ENCODE measurements at places on chromosomes 7 and 10.

DNA sequence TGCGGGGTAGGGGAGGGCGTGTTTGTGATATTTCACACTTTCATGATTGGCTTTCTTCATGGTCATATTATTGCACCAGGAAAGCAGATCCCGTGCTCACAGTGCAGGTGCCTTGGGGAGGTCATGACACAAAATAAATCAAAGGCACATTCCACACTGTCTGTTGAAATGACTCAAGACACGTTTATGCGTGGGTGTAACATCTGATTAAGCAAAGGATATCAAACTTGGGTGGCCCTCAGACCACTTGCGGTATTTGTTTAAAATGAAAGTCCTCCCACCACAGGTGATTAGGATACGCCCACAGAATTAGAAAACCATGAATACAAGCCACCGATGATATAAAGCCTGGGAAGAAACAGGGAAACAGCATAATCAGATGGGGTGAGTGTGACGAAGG is 51.1 kb downstream of the SVIL start:
- DNase-seq = no peak

- DNase-seq = no peak
These were observed 14.5 kb downstream of the PSAP start for GRCh38 chr10:71836596-71836974.

- DNase-seq = no peak
These were observed 267.7 kb downstream of the ACTR3B start for GRCh38 chr7:153027210-153027609.

DNA sequence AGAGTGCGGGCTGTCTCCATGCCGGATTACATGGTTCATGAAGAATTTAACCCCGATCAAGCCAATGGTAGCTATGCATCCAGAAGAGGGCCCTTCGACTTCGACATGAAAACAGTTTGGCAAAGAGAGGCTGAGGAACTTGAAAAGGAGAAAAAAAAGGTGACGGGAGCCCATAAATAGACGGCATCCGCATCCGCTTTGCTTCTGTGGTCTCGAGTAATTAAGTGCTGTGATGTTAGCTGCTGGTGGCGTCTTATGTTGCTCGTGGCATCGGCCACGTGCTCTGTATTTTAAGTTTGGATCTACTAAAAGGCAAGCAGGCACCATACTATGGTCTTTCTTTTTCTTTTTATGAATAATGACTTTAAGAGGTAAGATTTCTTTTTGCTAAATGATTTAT is 11.1 kb downstream of the C7orf57 start:
- no peak for DNase-seq

GRCh38 chr7:16129431-16130110 is 291.8 kb downstream of the CRPPA start:
- no peak for DNase-seq

DNA sequence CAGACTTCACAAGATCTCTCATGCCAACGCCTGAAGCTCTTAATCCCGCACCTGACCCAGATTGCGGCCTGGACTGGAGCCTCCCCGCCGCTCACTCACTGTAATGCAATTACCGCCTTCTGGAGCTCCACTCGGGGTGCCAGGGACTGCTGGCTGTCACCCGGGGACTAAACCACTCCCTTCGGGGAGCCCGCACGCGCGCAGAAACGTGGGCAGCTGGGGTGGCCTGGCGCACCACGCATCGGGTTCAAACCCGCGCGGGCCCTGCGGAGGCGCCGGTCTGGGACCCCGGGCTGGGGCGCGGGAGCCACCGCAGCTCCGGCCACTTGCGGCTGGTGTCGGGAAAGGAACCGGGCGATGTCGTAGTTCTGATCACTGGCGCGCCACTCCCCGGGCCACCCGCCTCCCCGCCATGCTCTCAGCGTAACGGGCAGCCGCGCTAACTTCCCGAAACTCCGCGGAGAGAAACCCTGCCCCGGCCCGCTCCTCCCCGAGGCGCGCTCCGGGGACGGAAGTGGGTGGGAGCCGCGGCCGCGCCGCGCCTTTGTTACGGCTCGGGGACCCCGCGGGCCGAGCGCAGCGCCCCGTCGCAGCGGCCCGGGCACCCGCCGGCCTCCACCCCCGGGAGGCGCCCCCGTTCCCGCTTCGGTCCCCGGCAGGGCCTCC is 100.3 kb upstream of the SVIL start:
- DNase-seq = peak; percentile 31

DNA sequence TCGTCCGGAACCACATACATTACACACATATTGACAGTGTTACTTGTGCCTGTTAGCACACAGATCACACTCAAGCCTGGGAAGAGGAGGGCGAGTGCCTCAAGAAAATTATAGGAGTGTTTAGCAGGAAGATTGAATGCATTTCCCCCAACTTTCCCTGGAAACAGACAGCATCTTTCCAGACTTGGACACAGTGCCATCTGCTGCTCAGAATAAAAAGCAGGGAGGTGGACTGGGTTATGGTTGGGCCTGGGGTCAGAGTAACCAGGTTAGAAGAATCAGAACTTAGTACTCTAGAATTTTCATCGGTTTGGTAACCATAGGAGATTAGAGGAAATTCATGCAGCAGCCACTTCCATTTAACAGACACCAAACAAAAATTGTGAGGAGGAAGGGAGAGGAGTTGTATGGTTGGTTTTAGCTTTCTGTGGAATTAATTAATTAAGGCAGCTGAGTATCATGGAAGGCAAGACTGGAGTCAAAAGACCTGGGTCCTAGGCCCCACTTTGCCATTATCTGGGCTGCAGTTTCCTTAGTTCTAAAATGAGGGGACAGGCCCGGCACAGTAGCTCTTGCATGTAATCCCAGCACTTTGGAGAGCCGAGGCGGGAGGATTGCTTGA is 43.4 kb upstream of the OPTN start:
- DNase-seq = no peak

- DNase-seq = no peak
These were observed 11.2 kb downstream of the MXI1 start for GRCh38 chr10:110218632-110219031.

GRCh38 chr7:129525225-129525862 is 23.0 kb downstream of the SMKR1 start:
- DNase-seq = no peak

- DNase-seq = no peak
These were observed 86.7 kb upstream of the IL6 start for GRCh38 chr7:22640269-22640668.

GRCh38 chr10:102735065-102735562 is 8.6 kb upstream of the WBP1L start:
- no peak for DNase-seq

DNA sequence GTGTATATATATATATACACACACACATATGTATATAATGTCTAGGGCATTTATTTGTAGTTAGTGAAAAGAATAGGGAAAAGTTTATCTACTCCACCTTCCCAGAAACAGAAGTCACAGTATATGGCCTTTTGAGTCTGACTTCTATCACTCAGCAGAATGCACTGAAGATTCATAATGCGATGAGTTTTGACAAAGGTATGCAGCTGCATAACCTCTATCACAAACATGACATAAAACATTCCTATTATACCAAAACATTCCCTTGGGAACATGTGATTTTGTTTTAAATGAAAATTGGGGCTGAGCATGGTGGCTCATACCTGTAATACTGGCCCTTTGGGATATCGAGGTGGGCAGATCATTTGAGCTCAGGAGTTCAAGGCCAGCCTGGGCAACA is 137.3 kb upstream of the EEPD1 start:
- no peak for DNase-seq

- no peak for DNase-seq
These were observed 369.6 kb downstream of the TCERG1L start for GRCh38 chr10:130941886-130942285.

GRCh38 chr7:5383314-5384098 is 40.1 kb downstream of the TNRC18 start:
- no peak for DNase-seq

GRCh38 chr7:92835261-92835850 is 1.0 kb downstream of the CDK6 start:
- peak; percentile 19 for DNase-seq

GRCh38 chr7:28759475-28759971 is 198.6 kb downstream of the TRIL start:
- no peak for DNase-seq

DNA sequence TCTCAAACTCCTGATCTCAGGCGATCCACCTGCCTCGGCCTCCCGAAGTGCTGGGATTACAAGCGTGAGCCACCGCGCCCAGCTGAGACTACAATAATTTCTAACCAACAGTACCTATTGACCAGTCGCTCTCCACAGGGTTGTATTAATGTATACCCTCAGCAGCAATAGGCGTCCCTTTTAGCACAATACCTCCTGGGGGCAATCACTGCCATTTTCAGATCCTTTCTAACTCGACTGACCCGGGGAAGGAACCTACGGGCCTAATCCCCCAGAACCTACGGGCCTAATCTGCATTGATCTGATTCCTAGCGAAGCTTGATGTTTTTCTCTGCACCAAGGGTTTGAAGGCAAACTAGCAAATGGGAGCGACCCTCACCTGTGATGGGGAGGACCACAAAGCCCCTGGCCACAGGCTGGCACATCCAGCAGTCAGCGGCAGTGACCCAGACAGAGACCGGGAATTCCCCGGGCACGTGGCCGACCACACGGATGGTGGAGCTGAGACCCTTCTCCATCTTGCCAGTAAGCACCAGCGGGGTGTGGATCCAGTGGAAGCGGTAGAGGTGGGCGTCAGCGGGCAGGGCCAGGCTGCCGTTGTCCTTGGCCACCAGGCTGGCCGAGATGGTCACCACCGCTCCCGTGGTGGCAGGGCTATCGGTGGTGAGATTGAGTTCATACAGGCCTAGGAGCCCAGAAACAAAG is 6.9 kb downstream of the TMEM130 start:
- DNase-seq = no peak

- DNase-seq = no peak
These were observed 15.5 kb downstream of the MSRB2 start for GRCh38 chr10:23110722-23111516.

- DNase-seq = no peak
These were observed 31.4 kb upstream of the DLX6 start for GRCh38 chr7:96973986-96974385.

- DNase-seq = no peak
These were observed 504.1 kb downstream of the SDK1 start for GRCh38 chr7:3805151-3805550.

GRCh38 chr10:77887631-77888355 is 38.8 kb downstream of the DLG5 start:
- DNase-seq = no peak

GRCh38 chr7:100573691-100574361 is at the start of gene SAP25:
TSS of gene SAP25 (minus strand) at chr7:100573900. CDS start at chr7:100573742, 158 bp downstream.
- no peak for DNase-seq

GRCh38 chr10:123884351-123884906 is 7.2 kb downstream of the CPXM2 start:
- no peak for DNase-seq

DNA sequence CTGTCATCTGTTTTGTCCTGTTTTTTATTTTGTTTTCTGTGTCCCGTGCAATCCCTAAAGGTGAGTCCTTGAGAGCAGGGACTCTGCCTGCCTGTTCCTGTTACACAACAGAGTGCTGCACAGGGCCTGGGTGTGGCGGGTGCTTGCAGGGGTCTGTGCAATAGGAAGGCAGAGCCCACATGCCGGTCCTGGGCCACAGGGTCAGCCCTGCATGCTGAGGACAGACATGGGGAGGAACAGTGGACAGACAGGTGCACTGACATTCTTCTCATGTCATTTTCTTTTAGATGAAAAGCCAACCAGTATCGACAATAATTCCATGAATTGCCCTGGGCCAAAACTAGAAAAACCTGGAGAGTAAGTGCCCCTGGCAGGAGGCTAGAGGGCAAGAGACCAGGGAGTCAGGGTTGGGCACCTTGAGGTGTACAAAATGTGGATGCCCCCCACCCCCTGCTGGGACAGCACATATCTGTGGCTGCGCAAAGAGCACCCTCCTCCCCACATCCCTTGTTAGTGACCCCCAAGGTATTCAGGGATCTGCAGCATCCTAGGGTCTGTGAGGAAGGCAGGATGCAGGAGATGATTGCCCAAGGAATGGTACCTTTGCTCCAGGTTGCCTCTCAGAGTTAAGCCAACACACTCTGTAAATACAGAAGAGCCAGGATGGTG is 19.9 kb downstream of the ANTXRL start:
- no peak for DNase-seq

DNA sequence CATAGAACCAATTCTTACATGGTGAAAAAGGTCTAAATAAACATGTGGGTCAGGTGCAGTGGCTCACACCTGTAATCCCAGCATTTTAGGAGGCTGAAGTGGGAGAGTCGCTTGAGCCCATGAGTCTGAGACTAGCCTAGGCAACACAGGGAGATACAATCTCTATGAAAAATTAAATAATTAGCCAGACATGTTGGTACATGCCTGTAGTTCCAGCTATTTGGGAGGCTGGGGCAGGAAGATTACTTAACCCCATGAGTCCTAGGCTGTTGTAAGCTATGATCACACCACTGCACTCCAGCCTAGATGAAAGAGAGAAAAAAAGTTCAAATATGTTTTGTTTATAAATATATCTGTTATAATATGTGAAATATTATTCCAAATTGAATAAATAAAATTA is 643.6 kb downstream of the IPMK start:
- no peak for DNase-seq

- no peak for DNase-seq
These were observed 38.1 kb downstream of the UBE2H start for GRCh38 chr7:129914536-129915272.

GRCh38 chr10:62778125-62778524 is 26.4 kb upstream of the ADO start:
- DNase-seq = no peak

DNA sequence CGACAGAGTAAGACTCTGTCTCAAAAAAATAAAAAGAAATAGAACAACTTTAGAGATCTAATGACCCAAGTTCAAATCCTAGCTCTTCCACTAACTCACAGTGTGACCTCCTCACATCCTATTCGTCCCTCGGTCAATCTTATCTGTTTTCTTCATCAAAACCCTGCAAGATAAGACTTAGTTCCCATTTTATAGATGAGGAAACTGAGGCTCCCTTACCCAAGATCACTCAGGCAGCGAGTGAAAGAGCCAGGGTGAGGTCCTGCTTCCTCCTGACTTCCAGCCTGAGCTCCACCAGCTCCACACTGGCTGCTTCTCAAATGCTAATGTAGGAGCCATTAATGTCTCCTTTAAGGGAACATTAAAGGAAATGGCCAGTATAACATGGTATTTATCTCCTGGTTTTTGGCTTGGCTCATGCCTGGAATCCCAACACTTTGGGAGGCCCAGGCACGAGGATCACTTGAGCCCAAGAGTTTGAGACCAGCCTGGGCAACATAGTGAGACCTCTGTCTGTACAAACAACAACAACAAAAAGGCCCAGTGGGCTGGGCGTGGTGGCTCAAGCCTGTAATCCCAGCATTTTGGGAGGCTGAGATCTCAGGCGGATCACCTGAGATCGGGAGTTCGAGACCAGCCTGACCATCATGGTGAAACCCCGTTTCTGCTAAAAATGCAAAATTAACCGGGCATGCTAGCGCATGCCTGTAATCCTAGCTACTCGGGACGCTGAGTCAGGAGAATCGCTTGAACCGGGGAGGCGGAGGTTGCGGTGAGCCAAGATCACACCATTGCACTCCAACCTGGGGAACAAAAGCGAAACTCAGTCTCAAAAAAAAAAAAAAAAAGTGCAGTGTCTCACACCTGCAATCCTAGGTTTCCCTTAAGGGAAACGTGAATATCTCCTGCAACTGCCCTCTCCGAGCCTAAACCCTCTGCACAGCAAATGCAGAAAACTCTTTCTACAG is 3.4 kb upstream of the RHBDD2 start:
- no peak for DNase-seq

Measured in activated T-cell treated with anti-CD3 and anti-CD28 coated beads for 4 hours (primary cell).